ENCODE measurements at places on chromosomes 7 and 10. TPM values are rescaled to one million over a fixed set of nuclear protein-coding genes. Genes with fewer than 3 reads are reported as not detected.

GRCh38 chr10:61215246-61215645 is 237.9 kb downstream of the TMEM26 start:
- DNase-seq = no peak

DNA sequence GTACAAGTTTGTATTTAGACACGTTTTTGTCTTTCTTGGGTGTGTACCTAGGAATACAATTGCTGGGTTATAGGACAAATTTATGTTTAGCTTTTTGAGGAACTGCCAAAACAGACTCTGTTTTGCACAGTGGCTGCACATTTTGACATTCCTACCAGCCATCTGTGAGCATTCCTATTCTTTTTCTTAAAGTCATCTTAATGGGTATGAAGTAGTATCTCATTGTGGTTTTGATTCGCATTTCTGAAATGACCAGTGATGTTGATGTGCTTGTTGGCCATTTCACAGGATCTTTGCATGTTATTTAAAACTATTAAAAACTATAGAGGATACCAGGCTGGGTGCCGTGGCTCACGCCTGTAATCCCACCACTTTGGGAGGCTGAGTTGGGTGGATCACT is 32.6 kb upstream of the IL15RA start:
- DNase-seq = peak; percentile 18

- DNase-seq = no peak
Measured at GRCh38 chr7:148371280-148371937, 219.2 kb upstream of the C7orf33 start.

DNA sequence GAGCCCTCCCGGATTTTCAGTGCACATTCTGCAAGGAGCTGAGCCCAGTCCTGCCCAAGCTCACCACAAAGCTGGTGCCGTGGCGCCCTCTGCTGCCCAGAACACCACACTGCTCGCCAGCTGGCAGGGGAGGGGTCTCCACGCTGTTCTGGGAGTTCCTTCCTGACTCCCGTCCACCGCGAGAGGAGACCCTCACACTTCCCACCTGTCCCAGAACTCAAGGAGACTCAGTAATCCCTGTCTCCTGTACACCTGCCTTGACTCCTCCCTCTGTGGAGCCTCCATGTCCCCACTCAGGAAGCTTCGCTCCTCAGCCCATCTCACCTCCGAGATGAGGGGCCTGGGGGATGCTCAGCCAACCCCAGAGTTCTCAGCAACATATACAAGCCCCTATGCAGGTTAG is 11.3 kb downstream of the C10orf105 start:
- no peak for DNase-seq

Gene STEAP1B
- total RNA-seq = 21.1 TPM
